ENCODE measurements at places on chromosomes 6 and 20. TPM values are rescaled to one million over a fixed set of nuclear protein-coding genes. Genes with fewer than 3 reads are reported as not detected.

Gene TTK
- total RNA-seq = 0.51 TPM

Gene GPR63
- total RNA-seq = 3.0 TPM

Gene ANGPT4
- total RNA-seq = under 0.01 TPM

Gene IYD
- not detected for total RNA-seq

Gene LY6G5B
- 2.0 TPM for total RNA-seq

Gene ANKRD66
- total RNA-seq = not detected

Measured in fibroblast of lung (primary cell).